PC-3 (cell line): ENCODE measurements at places on chromosomes 2 and 18. TPM values are rescaled to one million over a fixed set of nuclear protein-coding genes. Genes with fewer than 3 reads are reported as not detected.

GRCh38 chr2:119405151-119405550 lies 26.5 kb upstream of the TMEM37 start:
- no peak overlapping the region for H3K27ac ChIP-seq
- no peaks in the 10 kb centered on the region for H3K36me3 ChIP-seq
- no peaks in the 10 kb centered on the region for H3K4me1 ChIP-seq
- H3K27me3 ChIP-seq = no peaks in the 10 kb centered on the region
- no peak overlapping the region for H3K4me3 ChIP-seq

KIDINS220 gene
- total RNA-seq = 35.3 and 37.6 TPM in 2 replicates

- H3K4me3 ChIP-seq = no peak overlapping the region
- no peaks in the 10 kb centered on the region for H3K27me3 ChIP-seq
Measured at GRCh38 chr18:66495844-66496243, 108.0 kb downstream of the CDH19 start.

DNA sequence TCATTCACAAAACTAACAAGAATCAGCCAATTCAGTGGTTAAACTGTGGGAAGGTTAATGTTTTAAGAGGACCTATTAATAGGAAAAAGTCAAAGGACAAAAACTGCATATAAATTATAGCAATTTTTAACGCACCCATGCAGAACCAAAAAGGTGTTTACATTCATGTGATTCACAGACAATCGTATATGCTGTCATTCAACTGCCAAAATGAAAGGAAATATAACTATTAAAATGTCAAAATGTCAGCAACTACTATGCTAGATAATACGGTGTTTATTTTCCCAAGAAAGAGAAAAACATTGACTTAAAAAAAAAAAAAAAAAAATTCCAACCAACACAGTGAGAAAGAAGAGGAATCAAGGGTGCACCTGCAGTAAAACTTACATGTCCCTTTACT lies 48.5 kb downstream of the DYM start:
- H3K4me3 ChIP-seq = no peak overlapping the region
- no peak for DNase-seq
- no peaks in the 10 kb centered on the region for H3K4me1 ChIP-seq
- H3K27me3 ChIP-seq = no peaks in the 10 kb centered on the region

PCARE gene
- not detected in 2 replicates for total RNA-seq

IDH1 gene
- 71.5 and 73.6 TPM in 2 replicates for total RNA-seq

PROKR1 gene
- total RNA-seq = 0.12 and 0.26 TPM in 2 replicates
